Kidney capillary endothelial cell (primary cell): ENCODE measurements at places on chromosomes 16 and 17.

- DNase-seq: no peak
These were observed 231.9 kb downstream of the PARN start for GRCh38 chr16:14398014-14398717.

GRCh38 chr16:49593424-49594040 is 219.9 kb downstream of the C16orf78 start:
- DNase-seq: no peak

DNA sequence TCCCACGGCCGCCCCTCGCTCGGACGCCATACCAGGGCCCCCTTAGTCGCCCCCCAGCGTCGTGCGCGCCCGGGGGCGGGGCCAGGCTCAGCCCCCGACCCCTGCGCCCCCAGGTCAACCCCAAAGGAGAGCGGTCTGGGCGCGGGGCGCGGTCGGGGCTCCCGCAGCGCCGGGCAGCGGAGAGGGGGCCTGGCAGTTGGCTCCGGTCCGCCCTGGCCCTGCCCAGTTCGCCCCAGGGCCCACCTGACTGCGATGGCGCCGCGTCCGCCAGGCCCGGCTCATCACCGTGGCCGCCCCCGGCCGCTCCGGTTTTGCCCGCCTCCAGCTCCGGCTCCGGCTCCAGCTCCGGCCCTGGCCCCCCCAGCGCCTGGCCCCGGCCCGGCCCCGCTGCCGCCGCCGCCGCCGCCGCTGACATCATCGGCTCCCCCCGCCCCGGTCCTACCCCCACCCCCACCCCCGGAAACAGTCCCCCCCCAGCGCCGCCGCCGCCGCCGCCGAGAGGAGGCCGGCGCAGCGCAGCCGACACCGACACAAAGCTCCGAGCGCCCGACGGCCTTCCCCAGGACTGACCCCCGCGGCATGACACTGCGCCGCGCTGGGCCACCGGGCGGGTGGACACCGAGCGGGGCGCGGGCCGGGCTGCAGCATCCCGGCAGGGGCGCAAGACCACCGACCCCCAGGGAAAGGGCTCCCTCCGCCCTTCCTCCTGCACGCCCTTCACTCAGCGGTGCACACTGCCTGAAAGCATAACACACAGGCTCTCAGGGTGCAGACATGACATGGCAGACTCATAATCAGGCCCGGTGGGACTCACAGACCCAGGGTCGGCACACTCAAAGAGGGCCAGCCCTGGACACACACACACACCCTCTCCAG is at the start of gene ZBTB4:
Gene ZBTB4 (minus strand): TSS at position 419 of the 876 bp plus-strand sequence. CDS start 12,830 bp downstream, outside the sequence.
- DNase-seq: no peak

DNA sequence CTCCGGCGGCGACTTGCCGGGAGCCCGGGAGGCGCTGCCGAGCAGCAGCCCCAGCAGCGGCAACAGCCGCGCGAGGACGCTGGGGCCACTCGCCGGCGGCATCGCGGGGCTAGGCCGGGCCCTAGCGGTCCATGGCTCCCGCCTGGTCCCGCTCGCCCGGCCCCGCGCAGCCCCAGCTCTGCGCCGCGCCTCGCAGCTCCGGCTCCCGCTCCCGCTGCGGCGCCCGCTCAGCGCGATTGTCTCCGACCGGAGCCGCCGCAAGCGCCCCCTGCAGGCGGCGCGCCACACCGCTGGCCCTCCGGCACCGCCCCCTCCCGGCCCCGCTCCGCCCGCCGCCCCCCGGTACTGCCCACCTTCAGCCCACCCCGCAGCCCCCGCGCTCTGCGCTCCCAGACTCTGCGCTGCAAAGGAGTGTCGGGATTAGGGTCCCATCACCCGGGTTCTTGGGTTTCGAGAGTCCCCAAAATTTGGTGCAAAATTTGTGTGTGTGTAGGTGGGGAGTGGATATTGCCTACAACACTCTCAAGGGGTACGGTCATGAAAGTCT is at the start of gene FAM171A2:
Gene FAM171A2 (minus strand): TSS at position 241 of the 547 bp plus-strand sequence. CDS start 139 bp downstream, at position 102.
- DNase-seq: peak; percentile 44

GRCh38 chr17:867896-868489 is 85.8 kb downstream of the MRM3 start:
- DNase-seq: no peak

GRCh38 chr17:59401725-59402124 is 70.3 kb downstream of the YPEL2 start:
- DNase-seq: no peak

DNA sequence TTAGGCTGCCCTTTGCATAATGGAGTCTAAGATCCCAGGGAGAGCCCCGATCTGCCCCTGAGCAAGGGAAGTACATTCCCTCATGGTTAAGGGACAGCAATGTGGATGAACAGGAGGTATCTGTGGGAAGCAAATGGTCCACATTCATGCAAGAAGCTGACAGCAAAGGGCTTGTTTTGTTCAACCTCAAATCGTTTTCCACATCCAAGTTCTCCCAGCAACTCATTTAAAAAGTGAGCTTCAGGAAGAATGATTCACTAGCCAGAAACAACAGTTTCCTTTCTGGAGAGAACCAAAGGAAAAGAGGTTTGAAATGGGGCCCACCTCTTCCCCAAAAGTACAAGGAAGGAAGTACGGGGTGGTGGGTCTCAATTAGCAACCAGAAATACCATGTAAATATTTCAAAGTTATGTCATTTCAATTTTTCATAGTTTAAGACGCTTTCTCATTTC is 9.4 kb downstream of the HSPB9 start:
- peak; percentile 78 for DNase-seq

GRCh38 chr16:4908854-4909401 is 28.0 kb downstream of the PPL start:
- no peak for DNase-seq

GRCh38 chr17:62755141-62755851 is 52.8 kb downstream of the MARCHF10 start:
- DNase-seq: no peak

DNA sequence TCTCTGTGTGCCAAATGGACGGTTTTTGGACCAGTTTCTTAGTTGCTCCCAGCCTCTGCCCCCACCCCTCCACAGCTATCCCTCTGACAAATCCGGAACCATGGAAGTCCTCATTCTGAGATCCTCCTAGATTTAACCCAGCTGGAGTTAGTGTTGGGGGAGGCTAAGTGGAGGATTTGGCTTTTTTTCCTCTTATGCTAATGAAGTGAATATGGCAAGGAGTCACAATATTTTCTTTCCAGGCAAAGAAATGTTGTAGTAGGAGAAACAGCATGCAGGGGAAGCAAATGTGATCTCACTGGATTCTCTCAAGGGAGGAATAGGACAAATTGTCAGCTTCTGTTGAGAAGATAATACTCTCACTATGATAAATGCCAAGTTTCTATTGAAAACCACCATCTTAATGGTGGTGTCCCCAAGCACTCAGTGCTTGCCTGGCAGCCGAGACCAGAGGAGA is 159.5 kb downstream of the MSI2 start:
- DNase-seq: no peak

GRCh38 chr16:50153596-50154419 is 702 bp downstream of the TENT4B start:
- DNase-seq: peak; percentile 29

- DNase-seq: no peak
These were observed 1.3 kb downstream of the MPP3 start for GRCh38 chr17:43831633-43832032.

- DNase-seq: no peak
These were observed 51.5 kb downstream of the PAFAH1B1 start for GRCh38 chr17:2644971-2645370.

DNA sequence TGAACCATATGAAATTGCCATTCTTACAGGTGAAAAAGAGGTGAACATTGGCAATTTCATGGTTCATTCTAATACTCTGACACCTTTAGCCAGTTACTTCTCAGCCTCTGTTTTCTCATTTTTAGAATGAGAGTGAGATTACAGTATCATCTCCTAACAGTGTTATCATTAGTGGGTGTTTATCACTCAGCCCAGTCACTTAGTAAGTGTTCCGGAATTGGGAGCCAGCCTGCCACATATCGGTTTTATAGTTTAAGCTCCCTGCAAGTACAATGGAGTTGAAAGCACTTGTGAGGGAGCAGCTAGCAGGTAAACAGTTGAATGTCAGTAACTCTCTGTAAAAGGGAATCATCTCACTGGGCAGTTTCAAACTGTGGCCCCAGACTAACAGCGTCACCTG is 583.1 kb upstream of the HSBP1 start:
- no peak for DNase-seq

GRCh38 chr16:86391984-86392383 is 118.3 kb upstream of the FOXF1 start:
- peak; percentile 36 for DNase-seq
